Activated CD8-positive, alpha-beta T cell treated with anti-CD3 and anti-CD28 coated beads for 36 hours (primary cell): ENCODE measurements at places on chromosomes 7 and 10. TPM values are rescaled to one million over a fixed set of nuclear protein-coding genes. Genes with fewer than 3 reads are reported as not detected.
A peak's percentile ranks its signal among the peaks of the same experiment; 100 is the strongest.

Gene DBNL
- 108 TPM for total RNA-seq

Gene ARHGAP22
- not detected for total RNA-seq

DNA sequence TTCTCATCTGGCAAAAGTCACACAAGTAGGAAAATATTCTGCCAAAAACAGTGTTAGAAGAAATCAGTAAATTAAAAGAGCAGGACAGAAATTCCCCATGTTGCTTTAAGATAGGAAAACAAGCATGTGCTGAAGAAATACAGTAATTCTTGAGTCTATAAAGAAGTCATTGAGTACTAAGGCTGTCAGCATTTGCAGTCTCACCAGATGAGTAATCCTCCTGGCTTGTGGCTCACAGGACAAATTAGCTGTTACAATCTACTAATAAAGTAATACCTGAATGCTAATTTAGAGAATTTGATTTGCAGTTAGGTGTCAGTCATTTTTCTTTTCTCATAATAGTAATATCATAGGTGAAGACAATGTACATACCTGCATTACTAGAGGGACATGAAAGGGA lies 1158.9 kb upstream of the CELF2 start:
- H3K36me3 ChIP-seq = no peaks in the 10 kb centered on the region
- H3K27ac ChIP-seq = no peak overlapping the region
- H3K27me3 ChIP-seq = no peaks in the 10 kb centered on the region
- H3K4me1 ChIP-seq = no peaks in the 10 kb centered on the region

Gene RGR
- total RNA-seq = not detected

GRCh38 chr7:50954716-50955115 lies 172.0 kb upstream of the GRB10 start:
- no peaks in the 10 kb centered on the region for H3K27me3 ChIP-seq
- no peak for DNase-seq
- no peak overlapping the region for H3K4me3 ChIP-seq
- H3K36me3 ChIP-seq = no peaks in the 10 kb centered on the region

GRCh38 chr10:30940256-30940655 lies 91.4 kb downstream of the ZNF438 start:
- no peak overlapping the region for H3K4me3 ChIP-seq
- H3K4me1 ChIP-seq = peaks cover 18% of the 10 kb centered on the region
- DNase-seq = no peak

DNA sequence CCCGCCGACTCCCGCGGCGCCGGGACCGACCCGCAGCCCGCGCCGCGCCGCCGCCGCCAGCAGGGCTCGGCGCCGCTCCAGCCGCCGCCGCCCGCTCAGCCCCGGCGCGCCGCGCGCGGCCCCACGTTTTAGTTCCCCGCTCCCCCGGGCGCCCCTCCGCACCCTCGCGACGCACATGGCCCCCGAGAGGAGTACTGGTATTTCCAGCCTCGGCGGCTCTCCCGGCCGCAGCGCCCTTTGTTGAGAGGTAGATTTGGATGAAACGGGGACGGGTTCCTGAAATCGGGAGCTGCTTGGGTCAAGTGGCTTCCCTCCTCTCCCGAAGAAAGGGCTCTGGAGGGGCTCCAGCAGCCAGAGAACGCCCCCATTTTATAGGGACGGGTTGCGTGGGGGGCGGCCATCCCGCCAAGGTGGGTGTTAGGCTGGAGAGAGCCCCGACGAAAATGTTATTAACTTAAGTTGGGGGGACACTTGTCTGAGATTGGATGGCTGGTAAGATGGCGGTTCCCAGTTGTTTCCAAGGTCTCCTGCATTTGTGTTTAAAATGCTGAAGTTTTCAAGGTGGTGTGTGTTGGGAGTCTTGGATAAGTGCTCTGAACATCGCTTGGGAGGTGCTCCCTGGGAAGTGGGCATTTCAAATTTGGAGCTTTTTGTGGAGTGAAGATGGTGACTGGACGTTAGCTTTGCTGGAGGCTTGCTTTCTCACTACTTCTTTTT lies 1.2 kb downstream of the BMI1 start:
- peaks cover 53% of the 10 kb centered on the region for H3K4me1 ChIP-seq
- DNase-seq = no peak
- H3K4me3 ChIP-seq = peak overlapping the region; percentile 90
- H3K27ac ChIP-seq = peak overlapping the region; percentile 89
- peaks cover 21% of the 10 kb centered on the region for H3K36me3 ChIP-seq
